ENCODE measurements at places on chromosomes 12 and 14. TPM values are rescaled to one million over a fixed set of nuclear protein-coding genes. Genes with fewer than 3 reads are reported as not detected.

The DNAL1 gene
- 18.5 TPM for total RNA-seq

The ARL1 gene
- 20.0 TPM for total RNA-seq

The ITGB7 gene
- not detected for total RNA-seq

The NOS1 gene
- 0.96 TPM for total RNA-seq

The SLC25A47 gene
- not detected for total RNA-seq

The RD3L gene
- not detected for total RNA-seq

The SLC6A15 gene
- 123 TPM for total RNA-seq

The EEA1 gene
- total RNA-seq, result 12.0 TPM

The NTF3 gene
- total RNA-seq, result 5.0 TPM

The MTERF2 gene
- total RNA-seq, result 13.2 TPM

The LGR5 gene
- 3.1 TPM for total RNA-seq

The AMDHD1 gene
- total RNA-seq, result not detected

The IAPP gene
- total RNA-seq, result not detected

The KRT72 gene
- total RNA-seq, result not detected

The GPR137C gene
- 19.5 TPM for total RNA-seq
